ENCODE measurements at places on chromosomes 3 and 15.
A peak's percentile ranks its signal among the peaks of the same experiment; 100 is the strongest.

DNA sequence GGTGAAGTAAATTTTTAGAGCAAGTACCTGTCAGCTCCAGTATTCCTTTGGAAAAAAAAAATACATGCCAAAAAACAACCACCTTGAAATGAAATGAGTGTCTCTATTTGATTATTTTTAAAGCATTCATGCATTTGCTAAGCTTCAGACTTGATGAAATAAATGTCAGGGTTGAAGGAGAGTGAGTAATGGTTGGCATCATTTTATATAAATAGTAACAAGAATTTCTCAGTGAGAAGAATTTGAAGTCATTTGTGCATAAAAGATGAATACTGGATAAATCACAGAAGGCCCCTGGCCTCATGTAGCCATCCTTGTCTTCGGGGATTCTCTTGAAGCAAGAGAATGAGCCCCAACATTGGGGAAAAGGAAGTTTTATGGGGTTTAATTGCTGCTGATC, 318.4 kb downstream of the LPP start:
- peak; percentile 62 for DNase-seq

DNA sequence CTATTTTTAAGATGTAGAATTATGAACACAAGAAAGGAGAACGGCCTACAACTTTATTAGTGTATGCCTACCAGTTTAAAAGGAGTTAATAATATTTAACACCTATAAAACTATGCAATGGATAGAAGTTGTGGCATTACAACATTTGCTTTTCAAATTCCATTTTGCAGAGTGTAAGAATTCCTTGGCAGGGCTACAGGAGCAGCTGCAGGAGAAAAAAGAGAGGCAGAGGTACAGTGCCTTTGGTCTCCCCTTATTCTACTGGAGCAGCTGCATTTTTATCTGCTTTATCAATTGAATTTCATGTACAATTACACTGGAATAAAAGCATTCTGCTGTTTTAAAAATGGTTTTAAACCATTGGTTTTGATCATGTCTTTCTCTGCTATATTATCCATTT, 145.7 kb upstream of the KCNH8 start:
- DNase-seq: no peak

- DNase-seq: no peak
Observed at GRCh38 chr3:106190296-106190695, 321.5 kb upstream of the CBLB start.

GRCh38 chr3:45644791-45645201, 44.4 kb upstream of the SACM1L start:
- DNase-seq: peak; percentile 95
